ENCODE measurements at places on chromosomes 1 and 21.

DNA sequence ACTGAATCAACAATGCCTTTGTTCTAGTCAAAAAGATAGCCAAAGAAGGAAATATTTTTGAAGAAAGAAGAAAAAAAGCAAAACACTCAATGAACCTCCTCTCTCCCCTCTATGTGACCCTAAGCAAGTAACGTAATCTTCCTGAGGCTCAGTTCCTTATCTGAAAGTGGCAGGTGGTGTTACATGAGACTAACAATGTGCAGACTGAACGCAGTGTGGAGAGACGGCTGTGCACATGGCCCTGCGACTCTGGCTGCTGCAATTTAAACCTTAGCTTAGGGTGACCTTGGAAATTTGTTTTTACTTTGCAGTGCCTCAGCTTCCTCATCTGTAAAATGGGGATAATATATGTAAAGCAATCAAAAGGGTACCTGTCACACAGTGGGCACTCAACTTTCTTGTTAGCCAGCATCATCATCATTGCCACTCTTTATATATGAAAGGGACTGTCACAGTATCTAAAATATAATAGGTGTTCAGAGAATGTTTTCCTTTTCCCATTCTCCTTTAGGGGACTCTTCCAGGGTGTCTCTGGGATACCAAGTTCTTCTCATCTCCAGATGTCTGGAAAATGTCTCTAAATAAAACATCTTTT, 100.1 kb upstream of the JUN start:
- DNase-seq: no peak

GRCh38 chr1:77230051-77230450, 10.8 kb upstream of the PIGK start:
- DNase-seq: no peak

DNA sequence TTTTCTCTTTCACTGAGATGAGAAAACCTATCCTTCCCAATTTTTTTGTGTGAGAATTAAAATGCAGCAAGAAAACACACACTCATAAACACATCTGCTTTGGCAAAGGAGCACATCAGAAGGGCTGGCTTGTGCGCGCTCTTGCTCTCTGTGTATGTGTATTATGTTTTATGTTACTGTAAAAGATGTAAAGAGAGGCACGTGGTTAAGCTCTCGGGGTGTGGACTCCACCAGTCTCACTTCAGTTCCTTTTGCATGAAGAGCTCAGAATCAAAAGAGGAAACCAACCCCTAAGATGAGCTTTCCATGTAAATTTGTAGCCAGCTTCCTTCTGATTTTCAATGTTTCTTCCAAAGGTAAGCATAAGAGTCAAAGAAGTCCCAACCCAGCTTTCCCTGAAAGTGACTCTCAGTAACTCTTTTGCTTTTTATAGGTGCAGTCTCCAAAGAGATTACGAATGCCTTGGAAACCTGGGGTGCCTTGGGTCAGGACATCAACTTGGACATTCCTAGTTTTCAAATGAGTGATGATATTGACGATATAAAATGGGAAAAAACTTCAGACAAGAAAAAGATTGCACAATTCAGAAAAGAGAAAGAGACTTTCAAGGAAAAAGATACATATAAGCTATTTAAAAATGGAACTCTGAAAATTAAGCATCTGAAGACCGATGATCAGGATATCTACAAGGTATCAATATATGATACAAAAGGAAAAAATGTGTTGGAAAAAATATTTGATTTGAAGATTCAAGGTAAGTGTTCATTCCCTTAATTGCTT, at the start of gene CD2:
TSS of gene CD2 (plus strand) at position 233 of the 780 bp plus-strand sequence. CDS start at position 296, 63 bp downstream.
- no peak for DNase-seq

- DNase-seq: no peak
Observed at GRCh38 chr1:78410643-78411042, 80.1 kb upstream of the PTGFR start.

DNA sequence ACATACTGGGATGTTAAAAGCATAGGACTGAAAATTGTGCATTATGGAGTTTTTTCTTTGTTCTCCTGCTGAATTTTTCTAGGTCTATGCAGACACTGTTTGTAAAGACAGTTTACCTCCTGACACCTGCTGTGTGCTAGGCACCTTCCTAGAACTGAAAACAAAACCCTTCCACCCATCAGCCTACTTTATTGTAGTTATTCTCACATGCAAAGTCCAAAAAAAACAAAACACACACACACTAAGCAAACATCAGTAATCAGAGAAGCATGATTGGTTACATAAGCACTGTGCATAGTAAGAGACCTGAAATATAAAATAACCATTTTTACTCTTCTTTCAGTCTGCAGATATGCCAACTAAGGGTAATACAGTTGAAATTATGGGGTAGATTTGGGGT, 195.1 kb downstream of the CRB1 start:
- DNase-seq: no peak

DNA sequence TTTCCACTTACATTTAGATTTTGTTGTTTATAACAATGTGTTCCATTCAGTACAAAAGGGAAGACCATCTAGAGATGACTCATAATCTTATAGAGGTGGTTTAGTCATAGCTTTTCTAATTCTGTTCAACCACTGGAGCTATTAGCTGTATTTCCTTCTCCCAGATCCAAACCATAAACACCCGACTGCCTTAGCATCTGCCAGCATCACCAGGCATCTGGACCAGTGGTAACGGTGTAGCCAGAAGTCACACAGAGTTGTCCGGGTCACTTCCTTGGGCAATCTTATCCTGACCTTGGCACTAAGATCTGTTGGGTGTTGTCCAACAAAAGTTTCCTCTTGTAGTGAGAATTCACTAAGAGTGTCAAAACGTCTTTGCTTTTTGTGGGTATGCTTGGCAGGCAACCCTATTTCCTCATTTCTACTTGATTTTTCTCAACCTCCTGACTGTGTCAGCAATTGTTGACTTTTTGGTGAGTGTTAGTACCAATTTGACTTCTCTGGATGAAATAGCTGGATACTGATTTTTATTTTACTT, 372.1 kb upstream of the B3GALT2 start:
- DNase-seq: no peak

DNA sequence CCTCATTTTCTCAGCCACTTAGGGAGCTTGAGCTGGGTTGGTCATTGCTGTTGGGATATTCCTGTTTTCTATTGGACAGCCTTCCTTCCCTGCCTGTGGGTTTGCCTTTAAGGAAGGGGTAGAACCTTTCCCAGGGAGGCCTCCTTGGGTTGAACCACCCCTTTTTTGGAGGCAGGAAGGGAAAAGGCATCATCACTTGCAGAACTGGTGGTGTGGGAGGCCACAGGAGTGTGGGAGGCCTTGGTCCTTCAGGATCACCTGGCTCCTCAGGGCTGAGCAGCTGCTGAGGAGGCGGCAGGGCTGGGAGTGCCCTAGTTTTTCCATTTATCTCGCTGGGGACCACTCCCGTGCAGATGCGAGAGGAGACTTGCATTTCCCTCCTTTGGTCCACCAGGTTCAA, 667 bp upstream of the CYB561D1 start:
- no peak for DNase-seq

DNA sequence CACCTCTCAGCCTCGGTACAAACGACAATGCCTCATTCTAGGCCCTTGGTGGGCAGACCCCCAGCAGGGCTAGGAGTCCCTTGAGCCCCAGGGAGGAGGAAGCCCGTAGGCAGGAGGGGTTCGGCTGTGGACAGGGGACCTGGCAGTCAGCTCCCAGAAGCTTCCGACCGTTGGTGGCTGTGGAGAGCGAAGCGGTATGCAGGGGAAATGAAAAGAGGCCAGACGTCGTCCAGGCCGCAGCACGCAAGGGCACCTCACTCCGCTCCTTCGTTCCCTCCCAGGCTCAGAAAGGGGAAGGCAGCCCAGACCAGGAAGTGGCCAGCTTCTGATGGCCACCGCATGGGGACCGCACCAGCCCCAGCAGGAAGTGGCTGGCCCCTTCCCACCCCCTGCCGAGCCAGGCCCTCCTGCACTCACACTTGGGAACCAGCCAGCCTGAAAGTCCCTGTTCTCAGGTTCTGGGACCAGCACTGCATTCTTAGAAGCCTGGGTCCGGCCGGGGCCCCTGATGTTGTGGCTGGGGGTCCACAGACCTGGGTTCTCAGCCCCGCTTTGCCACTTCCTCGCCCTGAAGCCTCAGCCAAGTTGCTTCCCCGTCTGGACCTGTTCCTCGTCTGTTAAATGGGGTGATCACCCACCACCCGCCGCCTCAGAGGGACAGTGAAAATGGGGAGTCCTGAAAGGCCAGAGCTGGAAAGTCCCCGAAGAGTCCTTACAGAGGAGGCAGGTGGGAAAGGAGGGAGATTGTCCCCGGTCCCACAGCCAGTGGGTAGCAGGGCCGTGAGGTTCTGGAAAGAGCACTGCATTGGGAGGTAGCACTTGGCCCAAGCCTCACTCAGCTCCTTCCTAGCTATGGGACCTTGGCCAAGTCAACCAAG, 104.0 kb upstream of the RUNX3 start:
- DNase-seq: no peak

DNA sequence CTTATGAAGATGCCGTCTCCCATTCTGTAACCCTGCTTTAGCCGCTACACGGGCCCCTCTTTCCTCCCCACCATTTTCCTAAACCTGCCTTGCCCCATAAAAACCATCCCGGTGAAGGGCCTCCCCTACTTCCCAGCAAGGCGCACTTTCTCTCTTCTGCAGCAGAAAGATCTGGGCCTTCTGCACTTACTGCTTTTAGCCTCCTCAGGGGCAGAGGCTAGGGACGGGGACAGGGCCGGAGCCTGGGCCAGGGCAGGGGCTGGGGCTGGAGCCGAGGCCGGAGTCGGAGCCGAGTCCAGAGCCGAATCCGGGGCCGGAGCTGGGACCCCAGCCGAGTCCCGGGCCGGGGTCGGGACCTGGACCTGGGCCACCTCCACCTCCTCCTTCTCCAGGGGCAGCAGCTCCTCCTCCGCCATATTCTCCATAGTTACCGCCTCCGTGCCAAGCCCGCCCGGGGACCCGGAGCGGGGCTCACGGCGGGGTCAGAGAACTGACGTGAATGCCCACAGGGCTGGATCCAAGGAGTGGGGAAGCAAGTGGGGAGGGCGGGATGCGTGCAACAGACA, 382 bp downstream of the TRMT1L start:
- peak; percentile 30 for DNase-seq

DNA sequence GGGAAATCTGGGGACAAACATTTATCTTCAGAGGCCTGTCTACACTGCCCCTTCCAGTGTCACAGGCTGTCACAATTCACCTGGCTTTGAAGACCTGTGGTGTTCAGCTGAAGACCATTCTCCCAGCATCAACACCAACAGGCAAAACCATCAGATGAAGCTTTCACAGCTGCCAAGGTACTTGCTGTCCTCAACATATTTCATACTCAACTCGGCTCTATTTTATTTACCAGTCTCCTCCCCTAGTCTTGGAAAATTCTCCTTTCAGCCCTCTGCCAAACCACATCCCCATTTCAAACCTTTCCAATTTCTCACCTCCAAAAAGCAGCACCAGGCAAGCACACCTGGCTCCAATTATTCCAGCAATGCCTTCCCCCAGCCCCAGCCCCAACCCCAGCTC, 108.8 kb downstream of the TGFBR3 start:
- DNase-seq: no peak

DNA sequence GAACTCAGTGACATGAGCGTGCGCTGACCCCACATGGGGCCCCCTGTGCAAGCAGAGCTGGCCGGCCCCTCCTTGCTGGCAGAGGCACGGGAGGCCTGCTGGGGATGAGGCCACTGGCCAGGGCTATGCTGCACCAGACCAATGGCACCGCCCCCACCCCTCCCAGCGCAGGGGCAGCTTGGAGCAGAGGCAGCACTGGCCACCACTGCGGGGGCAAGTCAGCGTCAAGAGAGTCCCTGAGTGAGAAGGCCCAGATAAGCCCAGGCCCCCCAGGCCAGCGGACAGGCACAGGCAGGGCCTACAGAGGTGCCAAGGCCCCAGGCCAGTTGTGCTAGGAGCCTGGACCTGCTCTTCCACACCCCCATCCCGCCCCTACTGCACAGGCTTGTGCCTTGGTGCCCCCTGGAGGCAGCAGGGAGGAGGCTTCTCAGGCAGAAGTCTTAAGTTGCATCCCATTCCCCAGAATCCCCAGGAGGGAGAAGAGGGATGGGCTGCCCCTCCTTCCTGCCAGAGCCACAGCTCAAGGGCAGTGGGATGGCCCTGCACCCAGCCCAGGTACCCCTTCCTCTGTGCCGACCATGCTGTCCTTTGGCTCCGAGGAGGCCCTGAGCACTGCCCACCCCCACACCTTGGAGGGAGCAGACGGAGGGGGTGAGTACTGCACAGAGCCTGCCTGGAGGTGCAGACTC, 35.8 kb downstream of the EPHX1 start:
- DNase-seq: no peak

- DNase-seq: no peak
Observed at GRCh38 chr1:103180660-103181059, 72.3 kb upstream of the COL11A1 start.

GRCh38 chr1:230621324-230622030, 20.8 kb upstream of the COG2 start:
- no peak for DNase-seq

DNA sequence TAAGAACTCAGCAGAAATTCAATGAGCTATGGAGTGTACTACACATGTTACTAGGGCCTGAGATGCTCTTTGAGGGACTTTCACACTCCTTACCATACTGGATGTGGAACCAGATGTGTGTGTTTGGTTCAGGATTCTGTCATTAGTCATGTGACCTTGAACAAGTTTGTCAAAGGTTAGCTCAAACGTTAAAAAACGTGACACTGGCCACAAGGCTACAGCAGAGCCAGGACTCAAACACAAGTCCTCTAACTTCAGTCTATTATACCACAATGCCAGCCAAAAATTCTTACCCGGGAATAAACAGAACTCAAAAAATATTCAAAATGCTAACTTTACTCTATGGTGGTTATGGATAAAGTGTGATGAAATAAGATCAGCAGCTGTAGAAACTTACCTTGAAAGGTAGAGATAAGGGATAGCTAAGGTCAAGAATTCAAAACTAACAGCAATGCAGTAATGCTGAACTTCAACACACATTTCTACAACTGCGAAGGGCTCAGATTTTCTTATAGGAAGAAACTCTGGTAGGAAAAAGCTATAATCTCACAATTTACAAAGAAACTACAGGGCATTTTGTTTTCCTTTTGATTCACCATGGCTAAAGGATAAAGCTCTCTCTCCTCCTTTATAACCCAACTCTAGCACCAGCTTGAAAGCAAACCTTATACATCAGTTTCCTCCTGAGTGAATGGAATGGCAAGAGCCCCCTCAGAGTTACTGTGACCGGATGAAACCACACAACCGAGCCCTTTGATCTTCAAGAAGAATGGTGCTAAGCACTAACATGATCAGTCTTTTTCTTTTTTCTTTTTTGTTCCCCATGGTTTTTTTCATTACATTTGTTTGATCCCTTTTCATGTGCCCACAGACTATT, 233.9 kb downstream of the SLC45A1 start:
- no peak for DNase-seq

DNA sequence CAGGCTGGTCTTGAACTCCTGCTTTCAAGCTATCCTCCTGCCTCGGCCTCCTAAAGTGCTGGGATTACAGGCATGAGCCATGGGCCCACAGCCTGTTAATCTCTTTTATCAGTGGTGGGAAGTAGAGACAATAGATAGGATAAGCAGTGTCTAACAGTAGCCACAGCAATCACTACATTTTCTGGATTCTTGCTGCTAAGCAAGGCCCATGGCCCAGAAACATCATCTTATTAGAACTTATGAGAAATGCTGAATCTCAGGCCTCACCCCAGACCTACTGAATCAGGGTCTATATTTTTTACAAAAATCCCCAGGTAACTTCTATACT, 29.7 kb downstream of the IGFN1 start:
- no peak for DNase-seq
